ENCODE measurements at places on chromosomes 2 and 18. TPM values are rescaled to one million over a fixed set of nuclear protein-coding genes. Genes with fewer than 3 reads are reported as not detected.

The CNTNAP5 gene
- total RNA-seq, result not detected

The FEV gene
- not detected for total RNA-seq

The MTCL1 gene
- total RNA-seq, result 33.5 TPM

The DNAJC10 gene
- total RNA-seq, result 106 TPM

The FBXO36 gene
- 0.75 TPM for total RNA-seq

The ARHGEF4 gene
- 70.3 TPM for total RNA-seq

The CD226 gene
- 0.67 TPM for total RNA-seq

The FSIP2 gene
- total RNA-seq, result 3.0 TPM

The ARMC9 gene
- total RNA-seq, result 43.5 TPM

The TMEM198 gene
- total RNA-seq, result 1.3 TPM

The BCL2L11 gene
- total RNA-seq, result 7.3 TPM

The SLC9A4 gene
- 0.07 TPM for total RNA-seq

The ABCG8 gene
- total RNA-seq, result not detected

The DAPL1 gene
- total RNA-seq, result 1.2 TPM

The MAP3K19 gene
- total RNA-seq, result not detected

The LYG2 gene
- total RNA-seq, result not detected

The CFAP65 gene
- not detected for total RNA-seq

The SERPINB2 gene
- total RNA-seq, result 0.67 TPM

The CNGA3 gene
- not detected for total RNA-seq

The SLC25A12 gene
- total RNA-seq, result 22.8 TPM

The GPR148 gene
- not detected for total RNA-seq

The PLEK gene
- not detected for total RNA-seq

The LIPG gene
- 153 TPM for total RNA-seq

The PAX8 gene
- 13.7 TPM for total RNA-seq

The IL1R1 gene
- 8.7 TPM for total RNA-seq

The IL1A gene
- 17.5 TPM for total RNA-seq

The FBXO48 gene
- total RNA-seq, result 1.3 TPM

The RNF125 gene
- 2.3 TPM for total RNA-seq

The DSG2 gene
- total RNA-seq, result 150 TPM

The KLHL14 gene
- total RNA-seq, result not detected

The TEX44 gene
- total RNA-seq, result not detected

The GLS gene
- total RNA-seq, result 403 TPM

The TBR1 gene
- total RNA-seq, result under 0.01 TPM

The SATB2 gene
- 14.6 TPM for total RNA-seq

The PHOSPHO2 gene
- total RNA-seq, result 3.8 TPM

The ILKAP gene
- 16.7 TPM for total RNA-seq

The PROM2 gene
- total RNA-seq, result 73.5 TPM

The EN1 gene
- not detected for total RNA-seq

The GAL3ST2 gene
- total RNA-seq, result not detected

The CRYGC gene
- total RNA-seq, result not detected

The NEU4 gene
- not detected for total RNA-seq

The RAB6C gene
- total RNA-seq, result not detected

The HOXD13 gene
- total RNA-seq, result not detected

The GCG gene
- total RNA-seq, result not detected

The ATOH8 gene
- not detected for total RNA-seq

The IL1RN gene
- 1.0 TPM for total RNA-seq

The DNER gene
- total RNA-seq, result 0.17 TPM

The NDC80 gene
- 15.3 TPM for total RNA-seq

The PROKR1 gene
- not detected for total RNA-seq

The HOXD9 gene
- not detected for total RNA-seq

The ATP5MC3 gene
- 97.2 TPM for total RNA-seq

The SRD5A2 gene
- not detected for total RNA-seq

The FARSB gene
- 43.5 TPM for total RNA-seq

The ARHGAP28 gene
- total RNA-seq, result 0.38 TPM

The SAG gene
- not detected for total RNA-seq

The TMEM178A gene
- total RNA-seq, result 1.5 TPM

The VWC2L gene
- not detected for total RNA-seq

The CTAGE1 gene
- not detected for total RNA-seq

All from mammary epithelial cell (primary cell).